ENCODE measurements at places on chromosomes 1 and 21.

DNA sequence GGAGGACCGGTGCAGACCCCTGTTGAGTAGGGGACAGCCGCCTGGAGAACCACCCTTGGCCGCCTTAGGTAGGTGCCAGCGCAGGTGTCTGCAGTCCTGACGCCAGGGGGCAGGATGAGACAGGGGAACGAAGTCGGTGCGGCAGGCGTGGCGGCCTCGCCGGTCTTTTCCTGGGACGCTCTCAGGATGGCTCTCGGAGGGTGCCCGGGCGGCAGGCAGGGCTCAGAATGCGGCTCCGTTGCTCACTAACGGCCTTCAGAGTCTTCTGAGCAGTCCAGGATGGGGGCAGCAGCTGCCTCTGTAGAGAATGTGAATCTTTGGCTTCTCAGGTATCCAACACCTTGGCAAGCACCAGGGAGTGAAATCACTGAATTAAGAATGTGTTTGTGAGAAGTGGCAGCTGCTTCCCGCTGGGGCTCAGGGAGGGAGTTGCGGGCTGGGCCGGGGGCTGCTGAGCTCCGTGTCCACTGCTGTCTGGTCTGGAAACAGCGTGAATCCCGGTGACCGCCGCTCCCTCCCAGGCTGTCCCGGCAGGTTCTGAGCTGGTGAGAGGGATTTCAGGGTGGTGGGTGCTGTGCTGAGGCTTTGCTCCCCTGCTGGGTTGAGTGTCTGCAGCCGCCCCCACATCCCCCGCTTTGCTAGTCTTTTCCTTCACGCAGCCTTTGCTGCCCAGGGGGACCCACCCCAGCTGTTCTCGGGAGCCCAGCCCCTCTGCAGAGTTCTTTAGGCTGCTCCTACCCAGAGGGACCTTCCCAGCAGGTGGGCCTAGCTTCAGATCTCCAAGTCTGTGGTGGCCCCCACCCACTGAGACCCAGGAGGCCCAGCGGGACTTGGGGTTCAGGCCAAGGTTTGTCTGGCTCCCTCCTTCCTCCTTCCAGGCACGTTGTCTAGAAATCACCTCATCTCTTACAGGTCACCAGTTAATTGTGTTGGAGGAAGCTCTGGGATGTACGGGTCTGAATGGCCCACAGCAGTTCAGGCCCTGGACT is 11.1 kb upstream of the C1orf174 start:
- peak; percentile 66 for DNase-seq

- DNase-seq: no peak
These were observed 378.0 kb upstream of the VAMP3 start for GRCh38 chr1:7393136-7393535.

DNA sequence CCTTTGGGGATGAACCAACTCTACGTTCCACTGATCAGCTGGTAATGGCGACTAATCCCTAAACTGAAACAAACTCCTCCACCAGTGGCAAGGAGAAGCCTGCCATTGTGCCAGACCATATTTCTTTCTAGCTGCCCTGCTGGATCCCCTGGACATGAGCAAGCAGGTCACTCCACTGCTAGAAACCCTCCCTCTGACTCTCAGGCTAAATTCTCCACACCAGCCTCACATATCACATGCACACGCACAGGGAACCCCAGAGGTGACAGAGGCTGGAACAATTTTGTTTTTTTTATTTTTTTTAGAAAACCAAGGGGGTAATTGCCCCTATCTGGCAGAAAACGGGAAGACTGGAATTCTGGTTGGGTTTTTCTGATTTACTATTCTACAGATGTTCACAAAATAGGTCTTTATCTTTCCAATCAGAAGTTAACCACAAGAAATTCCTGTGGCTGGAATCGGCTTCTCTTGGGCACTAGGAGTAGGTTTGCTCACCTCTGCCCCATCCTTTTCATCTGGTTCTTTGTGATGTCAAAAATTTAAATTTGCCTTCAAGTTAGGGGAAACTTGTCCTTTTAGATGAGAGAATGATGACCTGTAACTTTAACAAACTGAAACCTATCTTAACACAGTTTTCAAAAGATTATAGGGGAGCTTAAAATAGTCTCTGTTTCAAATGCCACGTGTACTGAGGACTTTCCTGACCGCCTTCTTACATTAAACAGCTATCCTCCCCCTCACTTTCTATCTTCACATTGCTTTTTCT is 258.1 kb downstream of the SDCCAG8 start:
- DNase-seq: no peak

DNA sequence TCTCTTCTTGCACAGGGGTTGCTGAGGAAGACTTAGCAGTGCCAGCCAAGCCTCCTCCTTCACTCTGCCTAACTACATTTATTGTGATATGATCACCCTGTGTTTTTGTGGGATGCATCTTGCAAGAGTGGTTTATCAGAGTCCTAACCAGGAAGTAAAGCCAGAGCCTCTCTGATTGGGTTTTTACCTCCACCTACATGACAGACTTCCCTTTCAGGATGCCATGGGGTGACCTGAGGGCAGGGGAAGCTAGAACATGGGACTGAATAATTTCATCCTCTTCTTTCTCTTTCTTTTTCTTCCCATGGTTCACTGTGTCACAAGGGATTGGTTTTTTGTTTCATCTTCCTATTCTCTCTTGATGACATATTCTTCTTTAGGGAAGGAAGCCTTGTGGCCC is 146.6 kb downstream of the HHAT start:
- DNase-seq: no peak

GRCh38 chr1:229836324-229836723 is 210.3 kb downstream of the URB2 start:
- no peak for DNase-seq

DNA sequence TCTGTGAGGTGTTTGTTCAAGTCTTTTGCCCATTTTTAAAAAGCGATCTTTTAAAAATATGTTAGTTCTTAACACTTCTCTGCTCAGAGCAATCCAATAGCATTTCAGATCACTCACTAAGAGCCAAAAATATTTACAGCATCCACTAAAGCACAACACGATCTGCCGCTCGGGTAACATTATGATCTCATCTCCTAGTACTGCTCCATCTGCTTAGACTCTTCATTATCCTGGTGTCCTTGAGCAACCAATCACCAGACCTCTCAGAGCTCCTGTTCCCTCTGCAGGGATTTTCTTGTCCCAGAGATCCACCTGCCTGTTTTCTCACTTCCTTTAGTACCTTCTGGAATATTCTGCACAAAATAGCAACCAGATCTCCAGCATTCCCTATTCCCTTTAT is 235.3 kb upstream of the ESRRG start:
- no peak for DNase-seq

GRCh38 chr1:7281821-7282220 is 489.3 kb upstream of the VAMP3 start:
- DNase-seq: no peak

DNA sequence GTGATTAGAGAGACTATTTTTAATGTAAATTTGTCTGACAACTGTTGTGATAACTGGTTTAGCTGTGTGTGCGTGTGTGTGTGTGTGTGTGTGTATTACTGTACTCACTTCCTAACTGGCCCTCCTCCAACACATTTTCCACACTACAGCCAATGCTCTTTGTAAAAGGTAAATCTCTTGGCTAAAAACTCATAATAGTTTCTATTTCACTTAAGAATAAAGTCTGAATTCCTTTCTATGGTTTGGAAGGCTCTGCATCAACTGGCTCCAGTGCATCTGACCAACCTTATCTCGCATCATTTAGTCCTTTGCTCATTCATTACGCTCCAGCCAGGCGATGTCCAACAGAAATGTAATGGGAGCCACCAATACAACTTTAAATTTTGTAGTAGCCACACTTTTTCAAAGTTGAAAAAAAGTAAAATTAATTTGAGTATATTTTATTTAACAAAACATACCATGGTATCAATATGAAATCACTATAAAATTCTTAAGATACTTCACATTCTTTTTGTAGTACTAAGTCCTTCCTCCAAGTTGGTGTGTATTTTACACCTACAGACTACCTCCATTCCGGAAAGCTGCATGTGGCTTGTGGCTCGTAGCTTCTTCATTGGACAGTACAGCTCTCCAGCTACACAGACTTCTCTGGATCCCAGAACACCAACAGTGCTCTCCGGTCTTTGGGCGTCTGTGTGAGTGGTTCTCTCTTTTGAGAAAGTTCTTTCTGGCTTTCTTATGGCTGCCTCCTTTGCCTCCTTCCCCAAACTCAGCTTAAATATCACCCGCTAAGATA is 68.9 kb downstream of the NRIP1 start:
- DNase-seq: no peak

DNA sequence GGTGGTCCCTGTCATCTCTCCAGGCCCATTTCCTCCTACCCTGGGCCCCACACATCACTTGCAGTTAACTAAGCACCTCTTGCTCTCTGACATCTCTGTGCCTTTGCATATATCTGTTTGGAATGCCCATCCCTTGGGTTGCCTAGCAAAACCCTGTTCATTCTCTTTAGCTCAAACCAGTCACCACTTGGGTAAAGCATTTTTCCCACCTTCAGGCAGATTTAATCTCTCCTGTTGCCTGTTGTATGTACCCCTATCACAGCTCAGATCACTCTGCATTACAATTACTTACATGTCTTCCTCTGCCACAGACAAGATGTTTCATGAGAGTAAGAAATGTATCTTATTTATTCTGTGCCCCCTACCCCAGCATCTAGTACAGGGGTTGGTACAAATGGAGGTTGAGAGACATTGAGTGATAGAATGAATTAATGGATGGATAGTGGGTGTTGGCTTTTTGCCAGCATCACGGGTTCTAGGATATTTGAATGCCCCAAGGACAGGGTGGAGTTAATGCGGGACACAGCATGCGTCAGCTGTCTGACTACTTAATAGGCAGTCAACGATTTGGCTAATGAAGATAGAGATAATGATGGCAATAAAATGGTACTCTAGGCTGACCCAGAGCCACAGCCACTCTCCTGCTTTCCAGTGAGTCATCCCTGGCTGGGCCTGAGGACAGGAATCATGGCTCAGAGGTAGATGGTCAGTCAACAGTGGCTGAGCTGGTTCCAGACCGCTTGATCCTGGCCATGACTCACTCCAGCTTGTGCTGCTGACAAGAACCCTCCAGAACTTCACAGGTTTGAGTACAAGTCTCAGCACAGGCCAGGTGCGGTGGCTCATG is 6.5 kb downstream of the NR0B2 start:
- DNase-seq: no peak

GRCh38 chr1:2172012-2172411 is 22.6 kb downstream of the FAAP20 start:
- DNase-seq: no peak

DNA sequence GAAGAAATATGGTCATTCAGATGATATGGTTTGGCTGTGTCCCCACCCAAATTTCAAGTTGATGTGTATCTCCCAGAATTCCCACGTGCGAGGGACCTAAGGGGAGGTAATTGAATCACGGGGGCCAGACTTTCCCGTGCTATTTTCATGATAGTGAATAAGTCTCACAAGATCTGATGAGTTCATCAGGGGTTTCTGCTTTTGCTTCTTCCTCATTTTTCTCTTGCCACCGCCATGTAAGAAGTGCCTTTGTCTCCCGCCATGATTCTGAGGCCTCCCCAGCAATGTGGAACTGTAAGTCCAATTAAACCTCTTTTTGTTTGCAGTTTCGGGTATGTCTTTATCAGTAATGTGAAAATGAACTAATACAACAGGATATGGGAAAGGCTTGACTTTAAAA is 1.4 kb upstream of the DPM3 start:
- no peak for DNase-seq

DNA sequence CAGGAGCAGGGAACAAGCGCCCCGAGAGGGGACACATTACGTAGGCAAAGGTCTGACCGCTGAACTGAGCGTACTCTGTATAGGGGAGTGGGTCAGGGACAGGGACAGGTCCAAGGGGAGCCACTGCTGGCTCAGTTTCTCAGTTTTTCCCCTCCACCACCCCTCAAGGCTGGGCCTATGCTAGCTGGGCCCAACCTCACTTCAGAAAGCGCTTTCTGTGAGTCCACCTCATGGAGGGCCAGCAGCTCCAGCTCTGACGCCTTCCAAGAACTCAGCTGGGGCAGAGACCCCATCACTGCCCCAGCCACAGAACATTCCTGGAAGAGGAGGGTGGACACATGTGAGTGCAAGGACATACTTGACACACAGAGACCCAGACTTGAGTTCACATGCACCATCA is 242.0 kb downstream of the FOXD2 start:
- no peak for DNase-seq

- no peak for DNase-seq
These were observed 400.6 kb downstream of the NTNG1 start for GRCh38 chr1:107541412-107541811.

- DNase-seq: no peak
These were observed 243.0 kb upstream of the LYPLAL1 start for GRCh38 chr1:218930472-218931241.

DNA sequence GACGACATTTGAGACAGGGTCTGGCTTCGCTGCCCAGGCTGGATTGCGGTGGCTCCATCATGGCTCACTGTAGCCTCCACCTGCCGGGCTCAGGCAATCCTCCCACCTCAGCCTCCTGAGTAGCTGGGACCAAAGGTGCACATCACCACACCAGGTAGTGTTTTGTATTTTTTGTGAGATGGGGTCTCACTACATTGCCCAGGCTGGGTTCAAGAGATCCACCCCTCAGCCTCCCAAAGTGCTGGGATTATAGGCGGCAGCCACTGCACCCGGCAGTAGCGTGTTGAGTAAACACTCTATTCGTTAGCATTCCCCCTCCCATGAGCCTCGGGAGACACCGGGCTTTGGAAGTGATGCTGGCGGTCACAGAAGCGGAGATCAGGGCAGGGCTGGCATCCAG is 6.8 kb upstream of the C1QTNF12 start:
- no peak for DNase-seq

DNA sequence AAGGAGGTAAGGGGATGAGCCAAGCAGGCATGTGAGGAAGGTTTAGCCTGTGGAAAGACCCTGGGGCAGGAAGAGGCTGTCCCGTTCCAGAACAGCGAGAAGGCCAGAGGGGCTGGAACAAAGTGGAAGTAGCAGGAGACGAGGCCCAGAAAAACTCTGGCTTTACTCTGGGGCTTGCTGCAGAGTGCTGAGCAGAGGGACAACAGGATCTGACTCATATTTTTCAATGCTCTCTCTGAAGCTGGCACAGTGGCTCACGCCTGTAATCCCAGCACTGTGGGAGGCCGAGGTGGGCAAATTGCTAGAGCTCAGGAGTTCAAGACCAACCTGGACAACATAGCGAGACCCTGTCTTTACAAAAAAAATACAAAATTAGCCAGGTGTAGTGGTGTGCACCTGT is 52.4 kb upstream of the PAX7 start:
- no peak for DNase-seq

GRCh38 chr1:116817582-116818064 is 63.4 kb downstream of the CD2 start:
- peak; percentile 65 for DNase-seq

- no peak for DNase-seq
These were observed 189.0 kb upstream of the RUNX1 start for GRCh38 chr21:35238119-35238518.

DNA sequence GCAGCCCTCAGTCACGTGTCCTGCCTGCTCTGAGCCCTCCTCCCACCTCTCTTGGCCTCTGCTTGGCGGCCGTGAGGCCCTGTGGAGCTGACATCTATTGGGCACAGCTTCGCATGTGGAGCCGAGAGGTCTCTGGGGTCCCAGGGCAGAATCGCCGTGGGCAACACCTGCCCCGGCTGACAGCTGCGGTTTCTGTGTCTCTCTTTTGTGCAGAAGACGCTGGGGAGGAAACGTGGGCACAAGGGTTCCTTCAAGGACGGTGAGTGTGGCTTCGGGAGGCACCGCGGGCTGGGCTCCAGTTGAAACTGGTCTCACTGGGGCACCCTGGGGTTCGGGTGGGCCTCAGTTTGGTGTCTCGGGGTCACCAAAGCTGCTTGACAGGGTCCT is 11.5 kb downstream of the ARHGEF16 start:
- DNase-seq: no peak

- DNase-seq: no peak
These were observed 7.4 kb downstream of the ARHGEF16 start for GRCh38 chr1:3461934-3462275.

Measured in stimulated activated CD4-positive, alpha-beta T cell treated with anti-CD3 and anti-CD28 coated beads, Interleukin-1b, Interleukin-23, amount 100 ng/mL, for 24 hours (primary cell).